ENCODE measurements at places on chromosomes 12 and 14.

GRCh38 chr14:96067985-96068930 lies 29.1 kb downstream of the C14orf132 start:
- DNase-seq: no peak

- no peak for DNase-seq
These were observed 59.9 kb downstream of the TMCC3 start for GRCh38 chr12:94590428-94590827.

DNA sequence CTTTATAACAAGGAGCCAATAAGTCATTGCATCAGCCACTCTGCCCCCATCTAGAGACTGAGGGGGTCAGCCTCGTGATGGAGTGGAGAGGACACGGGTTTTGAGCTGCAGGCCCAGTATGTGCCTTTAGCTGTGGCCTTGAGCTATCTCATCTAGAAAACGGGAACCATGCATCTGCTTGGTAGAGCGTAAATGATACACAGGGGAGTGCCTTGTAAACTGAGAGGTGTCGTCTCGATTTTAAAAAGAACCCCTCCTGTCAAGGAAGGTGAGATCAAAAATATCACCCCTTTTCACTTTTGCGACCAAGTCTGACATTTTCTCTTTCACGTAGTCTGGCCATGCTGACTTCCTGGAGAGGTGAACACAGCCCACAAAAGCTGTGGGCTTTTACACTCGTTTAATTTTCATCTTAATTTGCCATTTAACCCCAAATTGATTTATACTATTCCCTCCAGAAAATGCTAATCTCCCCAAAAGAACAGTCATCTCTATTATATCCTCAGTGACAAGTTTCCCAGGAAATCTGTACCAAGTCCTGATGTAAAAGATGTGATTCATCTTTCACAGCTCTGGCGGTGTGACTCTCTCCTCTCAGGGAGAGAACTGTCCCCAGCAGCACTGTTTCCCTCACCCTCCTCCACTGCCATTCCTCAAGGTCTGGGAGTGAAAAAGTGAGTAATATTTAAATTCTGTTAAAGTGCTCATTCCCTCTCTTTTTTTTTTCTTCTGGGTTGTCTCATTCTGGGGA lies 30.6 kb downstream of the VCPKMT start:
- peak; percentile 67 for DNase-seq

DNA sequence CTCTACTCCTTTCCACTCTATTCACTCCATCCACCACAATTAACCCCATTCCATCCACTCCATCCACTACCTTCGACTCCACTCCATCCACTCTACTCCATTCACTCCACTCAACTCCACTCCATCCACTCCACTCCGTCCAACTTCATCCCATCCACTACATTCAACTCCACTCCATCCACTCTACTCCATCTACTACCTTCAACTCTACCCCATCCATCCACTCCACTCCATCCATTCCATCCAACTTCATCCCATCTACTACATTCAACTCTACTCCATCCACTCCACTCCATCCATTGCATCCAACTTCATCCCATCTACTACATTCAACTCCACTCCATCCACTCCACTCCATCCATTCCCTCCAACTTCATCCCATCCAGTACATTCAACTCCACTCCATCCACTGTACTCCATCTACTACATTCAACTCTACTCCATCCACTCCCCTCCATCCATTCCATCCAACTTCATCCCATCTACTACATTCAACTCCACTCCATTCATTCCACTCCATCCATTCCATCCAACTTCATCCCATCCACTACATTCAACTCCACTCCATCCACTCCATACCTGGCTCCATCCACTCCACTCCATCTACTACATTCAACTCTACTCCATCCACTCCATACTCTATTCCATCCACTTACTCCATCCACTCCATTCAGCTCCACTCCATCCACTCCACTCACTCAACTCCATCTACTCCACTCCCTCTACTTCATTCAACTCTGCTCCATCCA lies 16.4 kb downstream of the HNF1A start:
- DNase-seq: no peak

- peak; percentile 3 for DNase-seq
These were observed 259.9 kb upstream of the GARIN6 start for GRCh38 chr12:99387661-99388060.

- peak; percentile 92 for DNase-seq
These were observed 99.0 kb upstream of the SSTR1 start for GRCh38 chr14:38108681-38109080.
